ENCODE measurements at places on chromosomes 4 and X. TPM values are rescaled to one million over a fixed set of nuclear protein-coding genes. Genes with fewer than 3 reads are reported as not detected.

Gene ACOT9
- 62.6 TPM for total RNA-seq

Gene DCLK2
- total RNA-seq, result 1.4 TPM

Gene OPRPN
- total RNA-seq, result not detected

Gene ARAP2
- total RNA-seq, result 35.6 TPM

Gene PITX2
- not detected for total RNA-seq

Gene RAB33A
- total RNA-seq, result not detected

DNA sequence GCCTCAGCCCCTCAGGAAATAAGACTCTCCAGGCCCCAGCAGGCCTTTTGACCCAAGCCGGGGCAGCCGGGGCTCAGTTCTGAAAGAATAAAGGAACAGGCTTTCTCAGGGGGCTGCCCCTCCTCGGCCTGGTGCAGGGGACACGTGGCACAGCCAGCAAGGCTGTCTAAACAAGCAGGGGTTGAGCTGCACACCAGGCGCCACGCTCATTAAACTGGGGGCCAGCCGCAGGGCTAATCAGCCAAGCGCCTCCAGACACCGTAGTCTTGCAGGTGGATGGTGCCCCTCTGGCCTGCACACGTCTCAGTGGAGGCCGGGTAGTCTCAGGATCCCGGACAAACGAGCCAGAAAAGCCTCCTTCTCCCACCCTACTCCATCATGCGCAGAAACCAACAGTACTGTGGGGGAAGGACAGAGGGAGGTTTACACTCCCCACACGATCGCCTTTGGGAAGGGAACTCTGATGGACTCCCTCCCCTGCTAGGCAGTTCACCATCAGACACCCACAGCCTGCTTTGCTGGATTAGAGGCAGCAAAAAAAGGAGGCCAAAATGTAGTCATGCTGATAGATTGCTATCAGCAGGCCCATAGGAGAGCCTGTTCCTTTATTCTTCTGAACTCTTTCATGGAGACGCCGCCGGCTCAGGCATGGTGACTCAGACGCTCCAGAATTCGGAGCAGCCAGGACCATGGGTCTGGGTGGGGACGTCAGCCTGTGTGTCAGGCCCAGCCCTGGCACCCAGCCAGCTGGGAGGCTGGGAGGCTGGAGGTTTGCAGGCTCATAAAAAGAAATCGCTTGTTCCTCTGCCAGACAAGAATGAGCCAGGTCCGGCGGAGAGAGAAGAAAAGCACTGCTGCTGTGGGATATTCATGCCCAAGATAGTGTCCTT is 342.4 kb downstream of the BCOR start:
- DNase-seq, result peak; percentile 78

GRCh38 chr4:138925495-138925894 is 90.1 kb upstream of the NOCT start:
- no peak for DNase-seq

DNA sequence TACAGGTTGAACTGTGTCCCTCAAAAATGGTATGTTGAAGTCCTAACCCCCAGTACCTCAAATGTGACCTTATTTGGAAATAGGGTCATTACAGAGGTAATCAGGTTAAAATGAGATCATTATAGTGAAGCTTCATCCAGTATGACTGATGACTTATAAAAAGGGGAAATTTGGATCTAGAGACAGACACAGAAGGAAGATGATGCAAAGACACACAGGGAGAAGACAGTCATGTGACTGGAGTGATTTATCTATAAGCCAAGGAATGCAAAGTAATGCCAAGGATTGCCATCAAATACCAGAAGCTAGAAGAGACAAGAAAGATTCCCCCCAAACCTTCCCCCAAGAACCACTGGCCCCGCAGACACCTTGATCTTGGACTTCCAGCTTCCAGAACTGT is 155.2 kb downstream of the RBMX2 start:
- DNase-seq, result no peak

DNA sequence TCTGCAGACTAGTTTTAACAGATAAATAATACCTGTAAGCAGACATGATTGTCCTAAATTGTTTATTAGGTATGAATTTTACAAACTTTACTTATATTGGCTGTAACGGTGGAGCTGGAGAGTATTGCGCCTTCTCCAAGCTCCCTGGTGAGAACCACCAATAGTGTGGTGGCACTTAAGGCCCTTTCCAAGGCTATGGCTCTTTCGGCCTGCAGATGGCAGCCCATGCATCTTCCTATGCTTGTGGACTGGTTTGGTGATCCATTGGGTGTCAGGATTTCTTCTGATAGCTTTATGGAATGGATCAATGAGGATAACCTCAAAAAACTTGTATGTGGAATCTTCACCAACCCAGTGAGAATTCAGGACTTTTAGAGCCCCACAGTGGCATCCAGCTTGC is 7.8 kb downstream of the LARP1B start:
- DNase-seq, result no peak

DNA sequence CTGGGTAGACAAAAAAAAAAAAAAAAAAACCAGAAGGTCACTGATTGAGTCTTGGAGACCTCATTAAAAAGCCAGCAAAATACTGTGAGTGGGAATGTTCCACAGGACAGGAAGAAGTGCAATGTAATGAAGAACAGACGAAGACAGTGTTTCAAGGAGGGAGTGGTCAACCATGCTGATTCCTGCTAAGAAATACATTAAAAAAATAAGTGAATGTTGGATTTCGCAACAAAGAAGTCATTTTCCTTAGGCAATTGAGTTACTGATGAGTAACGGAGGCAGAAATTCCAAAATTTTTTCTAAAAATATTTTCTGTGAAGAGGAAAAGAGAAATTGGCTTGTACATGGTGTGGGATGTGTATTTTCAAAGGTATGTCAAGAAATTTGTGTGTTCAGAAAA is 94.3 kb upstream of the FAM47B start:
- DNase-seq, result no peak

- no peak for DNase-seq
These were observed 14.8 kb downstream of the BLOC1S4 start for GRCh38 chr4:6730603-6731317.

DNA sequence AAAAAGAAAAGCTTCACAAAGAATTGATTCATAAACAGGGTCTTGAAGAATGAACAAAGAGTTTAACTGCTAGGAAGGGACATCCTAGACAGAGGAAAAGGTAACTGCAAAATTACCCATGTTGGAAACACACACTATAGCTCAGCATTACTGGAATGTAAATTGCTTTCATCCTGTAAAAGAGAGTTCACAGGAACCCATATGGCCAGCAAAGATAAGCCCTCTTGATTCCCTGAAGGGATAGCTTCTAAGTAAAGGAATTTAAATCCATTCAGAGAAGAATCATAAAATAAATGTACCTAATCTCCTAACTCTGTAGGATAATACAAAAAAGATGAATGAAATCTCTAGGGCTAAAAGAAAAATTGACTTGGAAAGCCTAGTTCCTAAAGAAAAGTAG is 107.1 kb upstream of the INTU start:
- no peak for DNase-seq

DNA sequence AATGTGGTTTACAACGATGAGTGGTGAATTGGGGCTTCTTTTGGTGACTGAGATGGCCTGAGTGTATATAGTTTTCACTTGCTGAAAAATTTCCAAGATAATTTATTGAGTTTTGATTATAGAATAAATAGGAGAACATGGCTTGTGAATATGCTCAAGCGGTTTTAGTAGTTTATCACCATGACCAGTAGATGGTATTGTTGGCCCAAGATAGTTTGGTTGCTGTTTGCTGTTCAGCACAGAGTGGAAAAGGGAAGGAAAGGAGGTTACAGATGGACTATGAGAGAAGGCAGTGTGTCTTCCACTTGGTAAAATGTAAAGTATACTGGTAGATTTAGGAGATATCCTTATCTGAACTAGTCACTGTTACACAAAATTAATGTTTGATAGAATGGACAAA is 55.8 kb upstream of the POU4F2 start:
- DNase-seq, result no peak

GRCh38 chr4:38674258-38675144 is 10.5 kb downstream of the KLF3 start:
- no peak for DNase-seq

- DNase-seq, result no peak
These were observed 1023.9 kb upstream of the GRID2 start for GRCh38 chr4:91279899-91280298.

DNA sequence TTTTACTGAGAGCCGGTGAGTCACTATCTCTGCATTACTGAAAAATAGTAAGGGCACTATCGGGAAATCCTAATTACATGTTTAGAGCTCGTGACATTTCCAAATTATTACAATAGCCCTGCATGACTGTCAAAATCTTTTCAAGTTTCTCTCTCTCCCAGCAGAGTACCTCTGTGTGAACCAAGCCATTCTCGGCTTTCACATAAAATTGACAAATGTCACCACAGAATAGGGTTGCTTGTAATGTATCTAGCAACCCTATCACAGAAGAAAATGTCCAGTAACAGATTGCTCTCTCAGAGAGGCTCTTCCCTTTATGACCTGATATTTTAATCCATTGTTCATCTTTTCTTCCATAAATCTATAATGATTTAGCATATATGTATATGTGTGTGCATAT is 144.8 kb upstream of the GNPDA2 start:
- DNase-seq, result no peak

- DNase-seq, result no peak
These were observed 61.6 kb upstream of the STS start for GRCh38 chrX:7085879-7086278.

GRCh38 chr4:45241976-45242375 is 515.6 kb upstream of the GNPDA2 start:
- DNase-seq, result no peak

DNA sequence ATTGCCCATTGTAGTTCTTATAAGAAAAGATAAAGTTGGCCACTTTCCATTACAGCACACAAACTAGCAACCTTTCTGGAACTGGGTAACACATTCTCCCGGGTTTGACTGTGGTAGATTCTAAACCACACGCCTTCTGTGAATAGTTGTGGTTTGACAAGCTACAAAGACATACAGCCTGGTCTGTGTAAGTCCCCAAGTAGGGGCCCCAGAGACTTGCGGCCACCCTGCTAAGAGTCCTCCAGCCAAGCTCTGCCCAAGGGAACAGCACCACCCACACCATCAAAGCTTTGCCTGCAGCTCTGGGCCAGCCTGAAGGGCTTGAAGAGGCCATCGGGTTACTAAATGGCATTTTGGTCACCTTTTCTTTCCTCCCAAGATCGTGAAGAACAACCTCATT is 203.4 kb downstream of the MAML3 start:
- no peak for DNase-seq

GRCh38 chr4:177047070-177047850 is 254.5 kb upstream of the VEGFC start:
- peak; percentile 49 for DNase-seq
